Stimulated activated CD8-positive, alpha-beta memory T cell treated with anti-CD3 and anti-CD28 coated beads, Interleukin-15, amount 100 ng/mL, for 24 hours (primary cell): ENCODE measurements at places on chromosomes 13 and 19.

- DNase-seq: no peak
These were observed 167.5 kb upstream of the ZNF536 start for GRCh38 chr19:30204721-30205120.

DNA sequence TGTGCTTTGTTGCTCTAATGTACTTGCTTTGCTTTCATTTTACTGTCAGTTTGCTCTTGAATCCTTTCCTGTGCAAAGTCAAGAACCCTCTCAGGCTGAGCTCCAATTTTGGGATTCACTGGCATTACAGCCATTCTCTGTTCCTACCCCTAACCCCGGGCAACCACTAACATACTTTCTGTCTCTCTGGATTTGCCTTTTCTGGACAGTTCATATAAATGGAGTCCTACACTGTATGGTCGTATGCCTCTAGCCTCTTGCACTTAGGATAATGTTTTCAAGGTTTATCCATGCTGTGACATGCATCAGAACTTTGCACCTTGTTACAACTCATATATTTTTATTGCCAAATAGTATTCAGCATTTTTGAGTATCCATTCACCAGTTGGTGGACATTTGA is 2.7 kb upstream of the TEX30 start:
- DNase-seq: no peak

DNA sequence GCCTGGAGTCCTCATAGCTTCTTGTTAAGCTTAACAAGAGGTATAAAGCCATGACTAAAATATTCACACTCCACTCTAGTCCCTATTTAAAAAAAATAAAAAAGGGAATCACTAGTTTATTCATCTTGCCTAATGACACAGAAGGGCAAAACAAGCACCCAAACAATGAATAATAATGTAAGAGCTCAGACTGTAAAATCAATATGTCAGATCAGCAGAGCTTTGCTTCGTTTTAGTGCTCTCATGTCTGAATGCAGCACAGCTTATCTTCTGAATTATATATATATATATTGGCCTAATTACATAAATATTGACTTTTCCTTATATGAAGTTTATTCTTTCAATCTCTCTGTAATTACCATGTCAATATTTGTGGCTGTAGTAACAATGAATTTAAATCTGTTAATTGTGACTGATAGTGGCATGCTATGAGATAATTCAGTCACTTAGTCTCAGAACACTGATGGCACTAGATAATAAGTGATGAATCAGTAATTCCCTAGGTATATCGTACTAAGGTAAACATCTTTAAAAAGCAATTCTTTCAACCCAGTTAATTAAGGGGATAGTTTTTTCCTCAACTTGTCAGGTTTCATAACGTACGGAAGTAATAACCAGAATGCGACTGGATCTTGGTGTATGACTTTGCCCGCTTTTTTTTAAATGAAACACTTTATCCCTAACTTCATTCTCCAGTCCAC is 361.9 kb upstream of the GPC6 start:
- DNase-seq: no peak

DNA sequence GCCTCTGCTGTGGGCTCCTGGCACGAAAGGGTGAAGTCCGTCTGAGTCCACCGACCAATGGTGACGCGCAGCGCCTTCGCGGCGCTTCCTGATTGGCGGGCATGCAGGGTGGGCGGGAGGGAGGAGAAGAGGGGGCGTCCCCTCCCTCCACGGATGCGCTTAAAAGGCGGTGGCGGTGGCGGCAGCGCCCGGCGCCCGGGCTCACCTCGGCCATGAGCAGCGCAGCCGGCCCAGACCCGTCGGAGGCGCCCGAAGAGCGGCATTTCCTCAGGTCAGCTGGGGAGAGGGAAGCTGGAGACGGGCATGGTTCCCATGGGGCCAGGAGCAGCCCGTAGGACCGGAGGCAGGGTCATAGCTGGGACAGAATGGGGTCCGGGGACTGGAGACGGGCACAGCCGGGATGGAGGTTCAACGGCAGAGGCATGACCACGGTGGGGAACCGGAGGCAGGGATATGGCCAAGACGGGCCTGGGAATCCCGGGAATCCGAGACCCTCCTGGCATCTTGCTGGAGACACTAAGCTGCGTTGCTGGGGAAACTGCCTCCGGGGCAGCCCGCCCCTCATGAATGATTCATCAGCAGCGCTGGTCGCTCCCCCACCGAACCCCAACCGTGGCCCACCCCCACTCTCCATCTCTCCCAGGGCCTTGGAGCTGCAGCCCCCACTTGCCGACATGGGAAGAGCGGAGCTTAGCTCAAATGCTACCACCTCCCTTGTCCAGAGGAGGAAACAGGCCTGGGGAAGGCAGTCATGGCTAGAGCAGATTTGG is at the start of gene YJEFN3:
Gene YJEFN3 (plus strand): TSS at position 191 of the 770 bp plus-strand sequence. CDS start 22 bp downstream, at position 213.
- no peak for DNase-seq

GRCh38 chr13:105346141-105346775 is 1189.2 kb downstream of the EFNB2 start:
- no peak for DNase-seq

DNA sequence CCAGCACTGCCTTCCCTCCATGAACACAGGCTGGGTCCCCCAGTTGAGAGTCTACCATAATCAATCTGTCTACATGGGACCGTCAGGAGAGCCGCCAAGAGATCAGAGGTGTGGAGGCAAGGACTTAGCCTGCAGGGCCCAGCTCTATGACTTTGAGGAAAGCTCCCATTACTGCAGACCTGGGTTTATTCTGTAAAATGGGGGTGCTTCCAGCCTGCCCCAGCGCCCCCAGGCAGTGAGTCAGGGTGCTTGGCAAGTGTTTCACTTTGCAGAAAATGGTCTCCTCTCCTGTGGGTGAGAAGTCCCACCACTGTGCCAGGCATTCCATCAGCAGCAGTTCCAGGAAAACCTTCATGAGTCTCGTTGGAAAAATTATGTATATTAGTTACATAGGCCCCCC is 75.5 kb upstream of the VSTM2B start:
- DNase-seq: no peak

- DNase-seq: no peak
These were observed 14.9 kb downstream of the ARID3A start for GRCh38 chr19:940591-941291.

- no peak for DNase-seq
These were observed 25.0 kb upstream of the PCCA start for GRCh38 chr13:100063906-100064305.
